ENCODE measurements at places on chromosomes 16 and 17. TPM values are rescaled to one million over a fixed set of nuclear protein-coding genes. Genes with fewer than 3 reads are reported as not detected.

Gene CCL23
- polyA plus RNA-seq, result not detected

Gene PTGES3L
- 1.8 TPM for polyA plus RNA-seq

Gene RAMP2
- 101 TPM for polyA plus RNA-seq

Gene ZNF23
- polyA plus RNA-seq, result 19.4 TPM

Gene CD68
- 62.6 TPM for polyA plus RNA-seq

Gene ITGB4
- 9.9 TPM for polyA plus RNA-seq

Gene PRR15L
- polyA plus RNA-seq, result 18.0 TPM

Gene C17orf113
- polyA plus RNA-seq, result 6.4 TPM

- no peak for DNase-seq
Observed at GRCh38 chr17:42980766-42981397, 517 bp downstream of the RUNDC1 start.

GRCh38 chr16:70474320-70475053 lies 20.1 kb downstream of the FCSK start:
- no peak for DNase-seq

DNA sequence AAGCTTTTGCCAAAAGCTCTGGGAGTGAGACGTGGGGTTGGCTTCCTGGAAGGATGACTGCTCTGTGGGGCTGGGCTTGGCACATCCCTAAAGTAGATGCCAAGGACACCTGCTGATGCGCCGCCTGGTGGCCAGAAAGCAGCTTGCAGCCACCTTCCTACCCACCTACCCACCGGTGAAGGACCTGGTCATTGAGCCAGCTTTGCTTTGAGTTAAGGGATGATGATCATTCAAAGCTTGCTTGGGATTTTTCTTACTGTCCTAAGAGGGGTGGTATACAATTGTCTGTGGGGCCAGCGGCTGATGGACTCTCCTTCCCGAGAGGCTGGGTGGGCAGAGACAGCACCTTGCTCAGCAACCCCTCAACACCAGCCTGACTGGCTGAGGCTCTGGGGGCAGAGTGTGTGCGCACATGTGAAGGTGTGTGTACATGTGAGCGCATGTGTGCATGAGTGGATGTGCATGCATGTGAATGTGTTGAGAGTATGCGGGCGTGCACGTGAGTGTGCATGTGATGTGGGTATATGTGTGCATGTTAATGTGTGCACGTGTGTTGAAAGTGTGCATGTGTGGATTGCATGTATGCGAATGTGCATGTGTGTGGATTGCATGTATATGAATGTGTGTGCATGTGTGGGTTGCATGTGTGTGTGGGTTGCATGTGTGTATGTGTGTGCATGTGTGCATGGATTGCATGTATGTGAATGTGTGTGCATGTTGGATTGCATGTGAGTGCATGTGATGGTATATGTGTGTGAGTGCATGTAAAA lies 18.6 kb downstream of the C1QTNF1 start:
- no peak for DNase-seq

DNA sequence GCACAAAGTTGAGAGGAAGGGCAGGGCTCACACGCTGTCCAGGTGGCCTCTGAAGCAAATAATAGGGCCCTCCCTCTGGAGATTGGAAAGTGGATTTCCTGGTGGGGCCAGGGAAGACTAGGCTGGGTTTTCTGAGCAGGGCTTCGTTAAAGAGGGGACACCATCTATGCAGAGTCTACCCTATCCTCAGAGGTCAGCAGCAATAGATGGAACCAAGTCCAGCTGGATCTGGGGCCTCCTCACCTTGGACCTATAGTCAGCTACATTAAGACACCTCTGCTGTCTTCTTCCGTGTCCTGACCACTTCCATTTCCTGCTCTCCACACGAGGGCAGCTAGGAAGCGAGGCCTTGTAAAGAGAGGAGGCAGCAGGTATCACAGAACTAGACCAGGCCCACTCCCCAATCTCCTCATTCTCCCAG lies 14.7 kb upstream of the ST6GALNAC1 start:
- no peak for DNase-seq

DNA sequence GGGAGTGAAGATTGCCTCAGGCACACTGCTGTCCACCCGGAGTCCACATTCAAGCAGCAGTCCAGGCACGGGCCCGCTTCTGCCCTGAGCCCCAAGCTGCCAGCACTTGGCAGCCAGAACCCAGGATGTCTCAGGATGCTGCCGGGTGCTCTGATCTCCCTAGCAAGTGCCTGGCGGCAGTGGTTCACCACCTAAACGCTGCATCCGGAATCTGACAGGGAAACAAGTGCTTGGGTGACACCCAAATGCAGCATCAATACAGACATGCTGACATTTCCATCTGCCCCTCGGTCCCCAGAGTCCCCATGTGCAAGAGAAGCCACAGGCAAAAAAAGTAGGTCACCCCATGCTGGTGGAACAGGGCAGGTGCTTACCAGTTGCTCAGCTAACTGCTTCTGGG lies 197.1 kb upstream of the RPL38 start:
- DNase-seq, result no peak

- no peak for DNase-seq
Observed at GRCh38 chr17:40063901-40064531, 1.3 kb downstream of the THRA start.

DNA sequence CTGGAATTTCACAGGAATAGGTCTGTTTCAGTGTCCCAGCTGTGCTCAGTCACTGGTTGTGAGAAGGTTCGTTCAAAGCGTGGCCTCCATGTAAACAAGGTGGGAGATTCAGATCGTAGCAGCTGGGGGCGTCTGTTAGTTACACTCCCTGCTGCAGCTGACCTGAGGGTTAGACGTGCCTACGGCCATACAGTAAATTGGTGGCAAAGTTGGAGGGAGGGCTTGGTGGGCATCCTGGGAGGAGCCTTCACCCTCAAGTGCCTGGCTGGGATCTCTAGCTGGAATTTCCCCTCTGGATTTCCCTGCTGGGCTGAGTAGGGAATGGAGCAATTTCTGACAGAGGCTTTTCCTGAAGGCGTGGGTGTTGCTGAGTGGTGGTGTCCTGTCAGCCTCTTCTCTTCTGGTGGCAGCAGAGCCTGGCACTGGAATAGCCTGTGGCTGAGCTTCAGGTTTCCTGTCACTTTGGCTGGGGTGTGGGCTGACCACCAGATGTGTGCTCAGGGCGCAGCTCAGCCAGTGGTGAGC lies 6.4 kb downstream of the FCSK start:
- peak; percentile 54 for DNase-seq

DNA sequence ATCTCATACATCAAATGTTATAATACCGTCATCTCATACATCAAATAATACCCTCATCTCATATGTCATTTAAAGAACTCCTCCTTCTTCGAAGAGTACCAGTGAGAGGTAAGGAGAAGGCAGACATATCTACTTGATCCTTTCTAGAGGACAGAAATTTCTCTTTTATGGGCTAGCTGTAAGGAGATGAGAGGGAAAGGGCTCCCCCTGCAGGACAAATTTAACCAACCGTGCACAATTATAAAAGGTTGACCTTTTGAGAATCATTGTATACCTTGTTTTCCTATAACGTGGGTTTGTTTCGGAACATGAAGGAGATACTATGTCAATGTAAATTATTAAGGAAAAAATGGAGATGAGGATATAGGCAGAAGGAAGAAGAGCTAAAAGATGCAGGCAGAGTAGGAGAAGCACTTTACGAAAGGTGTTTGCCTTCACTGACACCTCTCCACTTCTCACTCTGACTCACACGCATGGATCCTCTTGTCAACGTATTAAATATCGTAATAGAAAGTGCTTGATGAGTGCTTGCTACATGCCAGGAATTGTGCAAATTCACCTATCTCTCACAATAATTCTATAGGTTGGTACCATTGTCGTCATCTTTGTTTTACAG lies 465.9 kb upstream of the ERCC4 start:
- DNase-seq, result no peak

- DNase-seq, result no peak
Observed at GRCh38 chr16:47463771-47464624, 2.9 kb downstream of the PHKB start.

DNA sequence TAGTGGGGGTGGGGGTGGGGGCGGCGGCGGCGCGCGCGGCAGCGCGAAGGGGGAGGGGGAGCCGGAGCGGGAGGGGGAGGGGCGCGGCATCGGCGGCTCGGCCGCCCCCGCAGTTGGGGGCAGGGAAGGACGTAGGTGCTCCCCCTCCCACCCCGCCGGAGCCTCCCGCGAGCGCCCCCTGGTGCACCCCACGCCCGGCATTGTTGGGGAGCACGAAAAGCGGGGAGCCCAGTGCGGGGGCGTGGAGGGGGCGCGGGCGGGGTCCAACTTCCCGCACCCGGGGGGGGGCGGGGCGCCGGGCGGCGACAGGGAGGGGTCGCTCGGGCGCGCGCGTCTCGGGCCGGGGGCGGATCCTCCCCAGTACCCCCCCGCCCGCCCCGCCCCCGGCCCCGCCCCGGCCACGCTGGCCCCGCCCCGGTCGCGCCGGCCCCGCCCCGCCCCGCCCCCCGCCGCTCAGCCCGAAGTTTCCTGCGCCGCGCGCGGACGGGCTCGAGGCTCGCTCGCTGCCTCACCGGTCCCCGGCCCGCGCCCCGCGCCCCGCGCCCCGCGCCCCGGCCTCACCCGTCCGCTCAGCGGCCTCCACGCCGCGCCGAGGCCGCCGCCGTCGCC lies at the start of gene CACNA1H:
CACNA1H (plus strand) TSS at position 456 of the 609 bp plus-strand sequence. CDS start 632 bp downstream, outside the sequence.
- DNase-seq, result no peak

- DNase-seq, result no peak
Observed at GRCh38 chr16:4477966-4478365, 1.8 kb downstream of the HMOX2 start.

DNA sequence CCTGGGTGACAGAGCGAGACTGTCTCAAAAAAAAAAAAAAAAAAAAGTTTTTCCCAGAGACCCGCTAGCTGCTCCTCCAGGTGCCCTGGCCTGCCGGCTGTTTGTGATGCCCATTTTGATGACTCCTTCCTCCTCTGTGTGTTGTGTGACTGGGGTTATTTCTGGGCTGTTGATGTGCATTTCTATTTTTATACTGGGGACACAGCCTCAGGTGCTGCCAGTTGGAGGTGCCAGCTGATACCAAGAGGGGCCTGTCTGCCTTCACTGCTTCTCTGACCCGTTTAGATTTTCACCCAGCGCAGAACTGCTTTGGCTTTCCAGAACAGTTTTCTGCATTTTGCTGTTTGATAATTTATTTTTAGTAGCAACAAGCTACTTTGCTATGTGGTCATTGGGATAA lies 6.7 kb downstream of the PLA2G15 start:
- no peak for DNase-seq

DNA sequence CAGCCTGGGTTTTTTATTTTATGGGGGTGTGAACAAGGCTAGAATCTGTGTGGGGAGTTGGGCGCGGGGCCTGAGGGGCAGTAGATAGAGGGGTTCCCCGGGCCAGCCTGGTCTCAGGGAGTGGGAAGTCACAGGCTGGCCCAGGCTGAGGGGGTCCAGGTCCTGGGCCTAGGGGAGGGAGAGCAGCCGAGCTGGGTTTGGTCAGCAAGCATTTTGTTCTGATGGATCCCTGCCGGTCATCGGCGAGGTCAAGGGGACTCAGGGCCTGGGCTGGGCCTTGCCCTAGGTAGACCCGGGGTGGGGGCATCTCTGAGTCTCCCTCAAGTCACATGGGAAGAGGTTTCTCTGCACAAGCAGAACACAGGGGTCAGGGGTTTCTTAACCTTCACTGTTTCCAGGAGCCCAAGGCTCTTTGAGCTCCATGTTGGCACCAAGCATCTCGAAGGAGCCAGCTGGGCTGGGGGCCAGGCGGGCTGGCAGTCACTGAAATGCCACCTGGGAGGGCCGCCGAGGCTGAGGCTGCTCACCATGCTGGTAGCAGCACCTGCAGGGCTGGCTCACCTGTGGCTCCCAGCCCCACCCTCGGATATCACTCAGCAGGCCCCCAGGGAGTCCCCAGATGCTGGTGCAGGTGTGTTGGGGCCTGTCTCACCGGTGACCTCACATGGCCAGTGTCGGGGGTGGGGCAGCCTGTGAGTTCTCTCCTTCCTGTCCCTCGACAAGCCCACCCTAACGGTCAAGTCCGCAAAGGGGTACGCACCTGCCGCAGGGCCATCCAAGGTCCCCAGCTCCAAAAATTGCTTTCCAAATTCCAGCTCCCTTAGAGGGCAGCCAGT lies 41.0 kb downstream of the SLC7A5 start:
- DNase-seq, result no peak

GRCh38 chr16:81846105-81846504 lies 67.0 kb downstream of the PLCG2 start:
- DNase-seq, result no peak

- no peak for DNase-seq
Observed at GRCh38 chr16:27284865-27285675, 16.5 kb upstream of the NSMCE1 start.

Data from renal cortex interstitium (tissue), 15 donors.